ENCODE measurements at places on chromosomes 12 and 14.

DNA sequence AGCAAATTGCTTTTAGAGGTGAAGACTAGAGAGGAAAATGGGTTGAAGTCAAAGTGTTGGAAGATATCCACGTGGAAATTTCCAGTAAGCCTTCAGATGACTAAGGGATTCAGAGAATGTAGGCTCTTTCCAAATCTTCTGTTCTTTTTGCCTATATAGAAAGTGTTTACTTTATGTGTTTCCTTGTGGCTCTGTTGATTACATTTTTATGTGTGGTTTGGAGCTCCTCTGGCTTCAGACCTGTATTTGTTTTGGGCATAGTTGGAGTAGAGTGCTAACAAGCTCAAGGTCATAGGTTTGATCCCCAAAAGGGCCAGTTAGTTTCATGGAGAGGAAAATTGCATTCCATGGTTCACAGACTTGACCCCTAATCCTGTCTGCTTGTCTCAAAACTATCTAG is 91.9 kb downstream of the IGF1 start:
- no peak for DNase-seq

DNA sequence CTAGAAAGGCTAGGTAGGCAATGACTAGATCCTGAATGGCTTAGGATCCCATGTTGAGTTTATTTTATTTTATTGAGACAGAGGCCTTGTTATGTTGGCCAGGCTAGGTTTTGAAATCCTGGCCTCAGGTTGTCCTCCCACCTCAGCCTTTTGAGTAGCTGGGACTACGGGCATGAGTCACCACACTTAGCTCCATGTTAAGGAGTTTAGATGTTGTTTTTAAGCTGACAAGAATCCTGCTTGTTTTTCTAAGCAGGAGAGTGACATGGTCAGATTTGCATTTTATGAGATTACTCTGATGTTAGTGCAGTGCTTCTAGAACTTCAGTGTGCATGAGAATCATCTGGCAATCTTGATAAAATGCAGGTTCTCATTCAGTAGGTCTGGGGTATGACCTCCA is 14.5 kb downstream of the CCDC198 start:
- no peak for DNase-seq

DNA sequence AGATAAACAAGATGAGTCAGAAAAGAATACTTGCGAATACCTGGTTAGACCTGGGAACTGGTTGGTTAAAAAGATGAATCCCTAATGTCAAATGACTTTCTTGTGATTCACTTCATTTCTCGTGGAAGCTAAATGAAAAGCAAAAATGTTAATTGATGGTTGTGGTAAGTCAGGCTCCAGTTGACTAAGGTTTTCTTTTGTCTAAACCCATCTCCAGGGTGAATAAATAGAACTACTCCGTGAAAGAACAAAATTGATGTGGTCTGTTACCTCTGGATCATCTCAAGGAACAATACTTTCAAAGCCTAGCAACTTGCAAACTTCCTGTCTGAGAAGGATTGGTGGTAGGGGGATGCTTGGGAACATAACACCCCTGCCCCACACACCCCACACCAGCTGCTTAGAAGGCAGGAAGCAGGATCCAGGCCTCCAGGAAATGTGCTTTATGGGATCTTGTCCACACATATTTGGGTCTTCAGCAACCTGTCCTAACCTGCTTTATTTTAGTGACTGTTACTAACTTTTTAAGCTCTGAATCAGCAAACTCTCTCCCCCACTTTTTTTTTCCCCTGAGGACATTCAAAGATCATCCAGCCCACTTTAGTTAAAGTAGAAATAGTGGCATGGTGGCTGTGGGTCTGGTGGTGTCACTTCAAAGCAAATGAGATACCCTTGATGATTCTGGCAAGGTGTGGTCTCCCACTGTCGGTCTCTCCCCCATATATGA is 60.4 kb upstream of the PTHLH start:
- no peak for DNase-seq

DNA sequence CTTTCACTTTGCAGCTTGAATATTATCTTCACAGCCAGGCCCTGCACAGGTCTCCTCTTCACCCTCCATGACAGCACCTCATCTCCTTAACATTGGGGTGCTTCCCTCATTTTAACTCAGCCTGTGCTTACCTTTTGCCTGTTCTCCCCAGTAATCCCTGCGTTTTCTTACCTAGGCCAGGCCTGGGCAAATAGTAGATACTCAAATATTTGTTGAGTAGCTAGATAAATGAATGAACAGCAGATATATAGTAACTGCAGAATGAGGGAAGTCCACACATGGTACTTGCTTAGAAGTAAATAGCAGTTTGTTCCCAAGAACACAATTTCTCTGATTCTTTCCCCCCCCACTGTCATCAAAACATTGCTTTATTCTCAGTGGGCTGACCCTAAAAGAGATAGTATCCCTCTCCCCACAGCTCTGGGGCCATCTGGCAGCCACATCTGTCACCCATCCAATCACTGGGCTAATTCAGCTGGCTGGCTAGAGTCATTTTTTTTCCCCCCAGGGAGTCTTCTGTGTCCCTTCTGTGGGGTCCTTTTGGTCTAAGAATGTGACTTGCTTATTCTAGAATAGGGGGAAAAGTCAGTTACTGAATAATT is 43.2 kb downstream of the APPL2 start:
- no peak for DNase-seq

DNA sequence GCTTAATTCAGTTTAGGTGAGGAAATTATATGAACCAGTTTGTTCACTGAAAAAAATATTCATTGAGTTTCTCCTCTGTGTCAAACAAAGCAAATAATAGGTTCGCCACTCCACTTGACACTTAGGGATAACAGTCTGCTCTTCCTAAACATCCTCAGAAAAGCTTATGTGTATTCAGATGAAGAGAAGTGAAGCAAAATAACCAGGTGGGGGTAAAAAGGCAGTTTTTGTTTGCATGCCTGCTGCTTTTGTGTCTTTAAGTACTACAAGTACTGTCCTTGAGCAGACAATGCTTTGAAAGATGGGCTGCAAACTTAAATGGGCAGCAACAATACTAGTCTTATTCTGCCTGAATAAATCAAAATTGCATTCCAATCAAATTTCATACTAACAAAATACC is 910.7 kb upstream of the MDGA2 start:
- no peak for DNase-seq

GRCh38 chr14:103758059-103758776 is 42.6 kb downstream of the ZFYVE21 start:
- DNase-seq = no peak

DNA sequence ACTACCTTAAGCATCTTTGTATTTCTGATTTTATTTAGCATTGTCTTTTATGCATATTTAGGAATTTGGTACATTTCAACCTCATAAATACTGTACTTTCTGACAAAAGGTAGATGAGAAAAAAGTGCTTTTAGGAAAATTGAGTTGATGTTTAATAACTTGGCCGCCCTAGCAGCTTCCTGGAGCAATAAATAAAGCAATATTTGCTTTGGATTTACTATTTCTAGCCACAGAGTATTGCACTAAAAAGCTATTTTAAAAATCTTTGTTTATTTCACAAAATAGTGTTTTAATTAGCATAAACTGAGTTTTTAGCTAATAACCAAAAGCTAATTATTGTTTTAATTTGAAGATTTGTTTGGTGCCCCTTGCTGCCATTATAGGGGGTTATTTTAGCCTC is 9.5 kb downstream of the PAPOLA start:
- no peak for DNase-seq
